ENCODE measurements at places on chromosomes 11 and 22.

- H3K4me1 ChIP-seq: no peaks in the 10 kb centered on the region
- H3K27ac ChIP-seq: no peak overlapping the region
- H3K36me3 ChIP-seq: no peaks in the 10 kb centered on the region
- peaks cover 51% of the 10 kb centered on the region for H3K27me3 ChIP-seq
- no peak overlapping the region for H3K4me3 ChIP-seq
- DNase-seq: no peak
These were observed 73.8 kb upstream of the HTATIP2 start for GRCh38 chr11:20289732-20290131.

DNA sequence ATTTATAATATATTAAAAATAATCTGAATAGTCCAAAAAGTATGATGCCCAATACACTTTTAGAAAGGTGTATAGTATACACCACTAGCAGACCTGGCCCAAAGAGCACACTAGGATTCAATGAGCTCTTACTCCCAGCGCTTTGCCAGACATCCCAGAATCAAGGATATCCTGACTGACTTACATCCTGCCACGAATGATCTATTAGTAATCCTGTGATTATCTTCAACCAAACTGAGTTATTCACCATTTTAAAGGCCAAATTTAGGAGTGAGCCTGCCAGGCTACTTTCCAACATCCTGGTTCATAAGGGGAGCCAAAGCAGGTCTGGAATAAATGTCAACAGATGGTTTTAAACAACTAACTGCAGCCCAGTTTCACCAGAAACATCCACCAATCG is 60.8 kb upstream of the FAM181B start:
- no peaks in the 10 kb centered on the region for H3K36me3 ChIP-seq
- H3K4me3 ChIP-seq: no peak overlapping the region
- no peaks in the 10 kb centered on the region for H3K27me3 ChIP-seq
- H3K27ac ChIP-seq: no peak overlapping the region
- no peak for DNase-seq

DNA sequence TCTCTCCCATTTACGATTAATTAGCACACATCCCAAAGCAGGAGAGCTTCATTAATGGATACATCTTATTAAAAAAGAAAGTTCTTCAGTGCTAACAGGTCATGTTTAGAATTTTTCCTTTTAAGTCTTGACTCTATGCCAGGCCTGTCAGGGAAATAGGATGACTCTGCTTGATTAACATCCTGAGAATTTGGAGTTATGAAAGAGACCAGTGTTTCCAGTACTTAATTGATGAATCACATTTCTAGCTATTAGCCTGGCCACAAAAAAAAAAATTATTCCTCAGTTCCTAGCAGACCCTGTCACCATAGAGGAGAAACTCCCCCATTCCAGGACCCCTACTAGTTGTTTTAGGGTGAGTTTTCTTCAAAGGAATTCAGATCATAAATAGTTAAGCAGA is 23.6 kb upstream of the ME3 start:
- no peaks in the 10 kb centered on the region for H3K36me3 ChIP-seq
- peak overlapping the region; percentile 92 for H3K27ac ChIP-seq
- H3K4me1 ChIP-seq: peaks cover 61% of the 10 kb centered on the region
- no peak overlapping the region for H3K4me3 ChIP-seq

DNA sequence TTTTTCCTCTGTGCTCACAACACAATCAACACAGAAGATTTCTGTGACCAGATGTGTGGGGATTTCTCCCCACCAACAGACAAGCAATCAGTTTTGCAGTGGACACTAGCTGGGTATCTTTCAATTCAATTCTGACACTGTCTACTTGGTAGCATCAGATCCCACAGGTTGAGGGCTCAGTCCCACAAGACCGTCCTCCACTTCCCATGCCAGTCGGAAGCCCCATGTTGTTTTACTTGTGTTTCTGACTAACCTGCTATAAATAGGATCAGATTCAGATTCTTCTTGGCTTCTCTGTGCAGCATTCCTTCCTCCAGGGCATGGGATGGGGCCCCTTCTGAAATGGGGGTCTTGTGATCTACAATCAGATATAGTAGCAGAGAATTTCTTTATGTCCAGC is 19.6 kb downstream of the ACER3 start:
- H3K27ac ChIP-seq: no peak overlapping the region
- H3K27me3 ChIP-seq: no peaks in the 10 kb centered on the region
- H3K4me3 ChIP-seq: no peak overlapping the region
- peaks cover 3% of the 10 kb centered on the region for H3K36me3 ChIP-seq
- peaks cover 11% of the 10 kb centered on the region for H3K4me1 ChIP-seq

- no peaks in the 10 kb centered on the region for H3K4me1 ChIP-seq
- no peak for DNase-seq
- H3K27ac ChIP-seq: no peak overlapping the region
- no peaks in the 10 kb centered on the region for H3K27me3 ChIP-seq
- H3K4me3 ChIP-seq: no peak overlapping the region
These were observed 77.5 kb upstream of the PHOX2A start for GRCh38 chr11:72321381-72321996.

- no peak for DNase-seq
- peaks cover 14% of the 10 kb centered on the region for H3K36me3 ChIP-seq
- H3K27me3 ChIP-seq: no peaks in the 10 kb centered on the region
- no peak overlapping the region for H3K27ac ChIP-seq
- H3K4me3 ChIP-seq: no peak overlapping the region
- peaks cover 5% of the 10 kb centered on the region for H3K4me1 ChIP-seq
These were observed 3.4 kb upstream of the SIDT2 start for GRCh38 chr11:117175104-117175503.

GRCh38 chr11:88420165-88420791 is 82.7 kb upstream of the CTSC start:
- H3K36me3 ChIP-seq: no peaks in the 10 kb centered on the region
- peaks cover 47% of the 10 kb centered on the region for H3K4me1 ChIP-seq
- peak; percentile 73 for DNase-seq
- no peak overlapping the region for H3K4me3 ChIP-seq
- no peaks in the 10 kb centered on the region for H3K27me3 ChIP-seq

DNA sequence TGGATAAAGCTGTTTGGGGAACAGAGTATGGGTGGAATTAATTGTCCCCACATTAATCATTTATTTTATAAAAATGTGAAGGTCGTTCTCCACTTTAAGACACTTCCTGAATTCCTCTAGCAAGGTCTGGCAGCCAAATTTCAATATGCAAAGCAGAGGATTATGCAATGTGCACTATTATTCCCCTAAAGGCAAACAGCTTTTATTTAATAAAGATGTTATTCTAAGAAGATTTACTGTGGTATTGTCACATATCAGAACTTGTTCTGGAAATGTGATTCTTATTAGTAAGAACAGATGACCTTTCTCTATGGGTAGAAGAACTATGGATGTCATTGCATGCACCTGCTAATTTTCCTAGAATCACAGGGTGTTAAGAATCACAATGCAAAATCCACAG is 1128.8 kb upstream of the CCDC90B start:
- no peaks in the 10 kb centered on the region for H3K27me3 ChIP-seq
- no peak for DNase-seq

- peak within 1 kb of the TSS; percentile 78 for H3K27ac ChIP-seq
- peak; percentile 86 for DNase-seq
- H3K27me3 ChIP-seq: no peaks in the 10 kb centered on the region
- peaks cover 29% of the 10 kb centered on the region for H3K36me3 ChIP-seq
These were observed at the start of gene TRIM29 for GRCh38 chr11:120137611-120138521. Gene TRIM29 (minus strand): TSS chr11:120138113. CDS start chr11:120138031, 82 bp downstream.

GRCh38 chr11:125382314-125382791 is 113.7 kb downstream of the FEZ1 start:
- no peak for DNase-seq
- peaks cover 26% of the 10 kb centered on the region for H3K27me3 ChIP-seq
- no peaks in the 10 kb centered on the region for H3K4me1 ChIP-seq
- no peak overlapping the region for H3K27ac ChIP-seq

GRCh38 chr22:30940685-30941362 is 27.8 kb downstream of the MORC2 start:
- H3K36me3 ChIP-seq: peaks cover 97% of the 10 kb centered on the region
- DNase-seq: no peak
- H3K27ac ChIP-seq: no peak overlapping the region

DNA sequence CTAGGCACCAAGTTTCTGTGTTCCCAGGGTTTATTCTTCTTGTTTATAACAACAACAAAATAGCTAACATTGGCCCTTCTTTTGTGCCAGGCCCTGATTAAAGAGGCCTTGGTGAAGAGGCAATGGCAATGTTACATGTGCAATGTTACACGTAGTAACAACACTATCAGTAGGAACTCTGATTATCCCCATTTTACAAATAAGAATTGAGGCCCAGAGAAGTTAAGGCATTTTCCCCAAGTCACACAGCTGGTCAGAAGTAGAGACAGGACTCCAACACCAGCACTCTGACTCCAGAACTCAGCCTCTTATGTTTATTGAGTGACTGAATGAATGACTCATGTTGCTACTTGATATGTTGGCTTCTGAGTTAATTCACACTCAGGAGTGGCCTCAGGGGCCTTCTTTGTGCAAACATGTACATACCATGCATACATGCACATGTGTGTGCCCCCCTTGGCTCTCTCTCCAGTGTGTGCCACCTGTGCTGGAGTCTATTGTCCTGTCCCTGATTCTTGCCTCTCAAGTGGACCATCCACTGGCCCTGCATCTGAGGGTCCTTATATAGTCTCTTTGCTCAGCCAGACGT is 98.4 kb downstream of the TP53I11 start:
- H3K4me1 ChIP-seq: no peaks in the 10 kb centered on the region
- H3K27ac ChIP-seq: no peak overlapping the region
- H3K4me3 ChIP-seq: no peak overlapping the region
- H3K27me3 ChIP-seq: no peaks in the 10 kb centered on the region
- no peaks in the 10 kb centered on the region for H3K36me3 ChIP-seq

- no peak overlapping the region for H3K27ac ChIP-seq
- no peak overlapping the region for H3K4me3 ChIP-seq
- H3K4me1 ChIP-seq: no peaks in the 10 kb centered on the region
- H3K36me3 ChIP-seq: no peaks in the 10 kb centered on the region
These were observed 941.7 kb downstream of the OPCML start for GRCh38 chr11:132590554-132590953.

DNA sequence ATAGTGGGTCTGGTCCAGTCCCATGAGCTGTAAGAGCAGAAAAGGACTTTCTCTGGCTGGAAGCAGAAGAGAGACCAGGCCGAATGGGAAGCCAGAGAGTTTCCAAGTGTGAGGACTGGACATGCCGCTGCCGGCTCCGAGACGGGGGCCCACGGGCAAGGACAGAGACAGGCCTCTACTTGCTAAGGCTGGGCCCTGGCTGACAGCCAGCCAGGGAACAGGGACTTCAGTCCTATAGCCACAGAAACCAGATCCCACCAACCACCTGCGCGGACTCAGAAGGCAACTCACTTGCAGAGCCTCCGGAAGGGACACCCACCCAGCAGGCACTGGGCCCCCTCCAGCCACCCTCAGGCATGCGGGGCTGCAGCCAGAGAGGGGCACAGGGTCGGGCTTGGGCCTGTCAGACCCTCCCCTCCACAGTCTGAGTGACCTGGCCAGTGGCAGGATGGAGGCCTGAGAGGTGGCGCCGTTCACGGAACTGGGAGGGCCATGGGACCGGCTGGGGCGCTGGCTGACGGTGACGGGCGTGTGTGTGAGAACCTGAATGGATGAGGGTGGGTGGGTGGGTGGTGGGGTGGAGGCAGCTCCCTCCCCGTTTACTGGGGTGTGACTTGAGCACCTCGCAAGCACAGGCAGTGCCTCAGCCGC is 47.8 kb upstream of the A4GALT start:
- no peaks in the 10 kb centered on the region for H3K27me3 ChIP-seq
- peaks cover 8% of the 10 kb centered on the region for H3K4me1 ChIP-seq
- no peak overlapping the region for H3K27ac ChIP-seq
- no peak for DNase-seq
- no peak overlapping the region for H3K4me3 ChIP-seq

GRCh38 chr11:127135256-127135655 is 134.7 kb upstream of the KIRREL3 start:
- H3K4me3 ChIP-seq: no peak overlapping the region
- peaks cover 10% of the 10 kb centered on the region for H3K27me3 ChIP-seq
- H3K4me1 ChIP-seq: no peaks in the 10 kb centered on the region
- no peak for DNase-seq
- no peak overlapping the region for H3K27ac ChIP-seq

- no peaks in the 10 kb centered on the region for H3K27me3 ChIP-seq
- H3K4me3 ChIP-seq: no peak overlapping the region
- DNase-seq: no peak
- no peaks in the 10 kb centered on the region for H3K4me1 ChIP-seq
- no peaks in the 10 kb centered on the region for H3K36me3 ChIP-seq
These were observed 242.0 kb downstream of the TENM4 start for GRCh38 chr11:79198898-79199250.

- H3K27ac ChIP-seq: no peak overlapping the region
- H3K4me3 ChIP-seq: no peak overlapping the region
- peaks cover 12% of the 10 kb centered on the region for H3K4me1 ChIP-seq
- H3K27me3 ChIP-seq: no peaks in the 10 kb centered on the region
- DNase-seq: no peak
- H3K36me3 ChIP-seq: no peaks in the 10 kb centered on the region
These were observed 79.7 kb downstream of the FAT3 start for GRCh38 chr11:92304271-92304670.

GRCh38 chr11:122745111-122745510 is 89.6 kb downstream of the UBASH3B start:
- no peak for DNase-seq
- H3K27ac ChIP-seq: no peak overlapping the region
- no peak overlapping the region for H3K4me3 ChIP-seq
- H3K36me3 ChIP-seq: no peaks in the 10 kb centered on the region
- H3K27me3 ChIP-seq: no peaks in the 10 kb centered on the region
- H3K4me1 ChIP-seq: peaks cover 3% of the 10 kb centered on the region

DNA sequence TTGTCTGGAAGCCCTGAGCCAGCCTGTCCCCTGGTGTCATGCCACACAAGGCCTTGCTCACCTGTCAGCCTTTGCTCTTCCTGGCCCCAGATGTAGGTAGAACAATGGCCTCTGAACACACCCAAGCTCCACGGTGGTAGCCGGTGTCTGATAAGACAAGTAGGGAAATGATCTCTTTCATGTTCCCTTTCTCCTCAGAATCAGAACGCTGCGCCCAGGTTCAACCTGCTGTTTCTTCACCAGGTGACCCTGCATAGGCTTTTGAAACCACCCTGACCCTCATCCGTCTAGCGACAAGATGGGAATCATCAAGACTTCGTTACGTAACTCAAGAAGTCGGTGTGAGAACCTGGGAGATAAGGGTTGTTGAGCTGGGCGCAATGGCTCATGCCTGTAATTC is 28.7 kb upstream of the YWHAH start:
- H3K27me3 ChIP-seq: no peaks in the 10 kb centered on the region
- no peak overlapping the region for H3K27ac ChIP-seq
- DNase-seq: no peak
- H3K4me1 ChIP-seq: no peaks in the 10 kb centered on the region

GRCh38 chr11:36008584-36008983 is 64.7 kb downstream of the LDLRAD3 start:
- no peak for DNase-seq
- H3K27ac ChIP-seq: peak overlapping the region; percentile 95
- H3K27me3 ChIP-seq: no peaks in the 10 kb centered on the region
- no peaks in the 10 kb centered on the region for H3K36me3 ChIP-seq
